ENCODE measurements at places on chromosomes 2 and 18. TPM values are rescaled to one million over a fixed set of nuclear protein-coding genes. Genes with fewer than 3 reads are reported as not detected.
A peak's percentile ranks its signal among the peaks of the same experiment; 100 is the strongest.

GRCh38 chr2:159635006-159635789 is 18.9 kb upstream of the BAZ2B start:
- no peak for DNase-seq

DNA sequence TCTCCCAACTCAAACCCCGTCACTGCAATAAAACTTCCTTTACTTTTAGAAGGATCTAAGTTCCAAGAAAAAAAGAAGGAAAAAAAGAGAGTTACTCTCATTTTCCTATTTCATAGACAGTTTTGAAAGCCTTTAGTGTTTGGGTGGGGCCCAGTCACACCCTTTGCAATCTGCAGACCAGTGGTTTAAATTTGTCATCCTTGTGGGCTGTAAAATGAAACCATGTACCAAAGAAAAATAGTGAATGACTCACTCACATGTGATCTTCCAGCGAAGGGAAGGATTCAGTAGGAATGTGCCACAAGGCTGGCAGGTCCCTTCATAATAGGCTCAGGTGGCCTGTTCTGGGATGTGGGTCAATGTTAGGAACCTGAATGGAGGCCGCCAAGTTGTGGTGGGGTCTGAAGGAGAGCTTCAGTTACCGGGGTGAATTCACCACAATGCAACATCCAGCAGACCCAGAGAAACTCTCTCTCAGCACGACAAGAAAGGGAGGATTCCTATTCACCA is 28.3 kb downstream of the ANXA4 start:
- DNase-seq: peak; percentile 61

GRCh38 chr2:162277381-162277780 is 34.1 kb upstream of the FAP start:
- DNase-seq: no peak

DNA sequence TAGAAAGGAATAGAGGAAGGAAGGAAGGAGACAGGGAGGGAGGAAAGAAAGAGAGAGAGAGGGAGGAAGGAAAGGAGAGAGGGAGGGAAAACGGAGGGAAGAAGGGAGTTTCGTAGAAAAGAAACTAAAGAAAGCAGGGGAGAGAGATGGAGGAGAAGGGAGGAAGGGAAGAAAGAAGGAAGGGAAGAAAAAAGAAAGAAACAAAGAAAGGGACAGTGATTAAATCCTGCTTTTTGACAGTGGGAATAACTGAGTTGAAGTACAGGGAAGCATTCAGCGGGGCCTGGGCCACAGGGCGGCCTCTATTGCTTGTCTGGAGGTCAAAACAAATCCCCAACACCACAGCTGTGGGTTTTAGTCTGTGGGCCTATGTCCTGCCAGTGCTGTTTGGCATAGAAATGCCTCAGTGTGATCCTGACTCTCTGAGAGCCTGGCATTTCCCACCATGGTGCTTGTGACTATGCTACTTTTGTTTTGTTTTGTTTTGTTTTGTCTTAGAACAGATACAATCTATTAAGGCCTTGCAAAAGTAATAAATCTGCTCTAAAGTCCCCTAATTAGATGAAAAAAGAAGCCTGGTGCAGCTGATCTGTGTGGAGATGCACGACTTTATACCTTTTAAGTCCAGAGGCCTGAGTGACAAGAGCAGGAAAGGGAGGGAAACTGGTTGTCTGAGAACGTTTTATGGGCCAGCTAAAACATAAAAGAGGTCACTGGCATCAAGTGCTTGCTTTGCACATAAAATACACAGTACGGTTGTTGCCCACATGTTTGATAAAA is 40.0 kb downstream of the IL1RL2 start:
- DNase-seq: peak; percentile 76

GRCh38 chr18:73563901-73564472 is 583.6 kb downstream of the FBXO15 start:
- no peak for DNase-seq

SEPTIN10 gene
- 105 TPM for total RNA-seq

CFAP53 gene
- 0.18 TPM for total RNA-seq

CIB4 gene
- total RNA-seq: not detected
